Forelimb muscle (tissue), 1 donor: ENCODE measurements at places on chromosomes 11 and 22. TPM values are rescaled to one million over a fixed set of nuclear protein-coding genes. Genes with fewer than 3 reads are reported as not detected.

- no peak for DNase-seq
Measured at GRCh38 chr11:88520391-88520790, 182.9 kb upstream of the CTSC start.

- no peak for DNase-seq
Measured at GRCh38 chr11:5922749-5923426, 19.2 kb upstream of the OR56A3 start.

- DNase-seq: no peak
Measured at GRCh38 chr22:43740587-43741270, 71.4 kb downstream of the EFCAB6 start.

DNA sequence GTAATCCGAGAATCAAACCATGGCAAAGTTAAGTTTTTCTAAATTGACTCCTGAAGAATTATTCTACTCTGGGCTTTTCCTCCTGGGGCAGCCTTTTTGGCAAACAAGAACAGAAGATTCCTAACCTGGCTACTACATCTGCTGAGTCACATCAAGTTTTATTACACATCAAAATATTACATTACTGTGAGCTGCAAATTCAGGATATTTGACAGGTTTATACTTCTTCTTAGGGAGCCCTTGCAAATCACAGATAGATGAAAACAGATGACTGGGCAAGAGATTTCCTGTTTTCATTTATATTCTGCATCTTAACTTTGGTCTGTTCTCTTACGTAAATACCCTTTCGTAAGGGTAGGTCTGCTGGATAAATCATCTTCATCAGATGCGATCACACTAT is 23.6 kb downstream of the XRRA1 start:
- DNase-seq: no peak

GRCh38 chr11:30317030-30317429 is 5.9 kb upstream of the ARL14EP start:
- no peak for DNase-seq

- DNase-seq: no peak
Measured at GRCh38 chr11:134334796-134335571, 3.2 kb downstream of the GLB1L2 start.

DNA sequence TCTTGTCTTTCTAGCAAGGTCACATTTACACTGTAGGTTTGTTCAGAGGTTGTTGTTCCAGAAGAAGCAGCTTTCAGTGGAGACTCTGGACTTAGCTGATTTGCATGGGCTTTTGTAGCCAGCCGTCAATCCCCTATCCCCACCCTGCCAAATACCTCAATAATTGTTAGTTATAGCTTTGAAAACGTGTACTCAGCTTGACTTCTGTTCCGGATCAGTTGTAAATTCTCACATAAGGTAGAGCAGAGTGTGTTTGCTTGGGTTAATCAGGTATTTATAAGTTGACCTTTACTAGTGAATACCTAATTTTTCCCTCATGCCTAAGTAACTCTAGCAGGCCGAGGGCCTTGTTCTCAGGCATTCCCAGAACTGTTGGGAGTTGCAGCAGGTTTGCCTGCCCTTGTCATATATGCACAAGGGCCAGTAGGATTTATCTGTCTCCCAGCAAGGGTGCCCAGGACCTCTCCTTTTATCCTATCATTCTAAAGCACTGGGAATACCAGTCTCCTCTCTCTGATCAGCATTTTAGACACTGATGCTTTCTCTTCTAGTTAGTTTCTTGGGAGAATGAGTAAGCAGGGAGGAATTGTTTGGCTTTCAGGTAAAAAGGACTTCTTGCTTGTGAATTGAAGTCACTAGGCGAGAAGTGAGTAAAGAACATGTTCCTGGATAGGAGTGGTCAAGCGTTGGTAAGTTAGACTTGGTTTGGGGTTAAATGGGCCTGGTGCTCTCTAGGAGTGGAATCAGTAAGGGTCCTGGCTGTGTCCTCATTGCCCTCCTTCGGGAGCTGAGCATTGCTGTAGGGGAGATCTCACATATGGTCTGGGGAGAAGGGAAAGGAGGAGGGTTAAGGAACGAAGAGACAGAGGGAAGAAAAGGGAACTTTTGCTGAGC is 22.1 kb downstream of the STIM1 start:
- no peak for DNase-seq

DNA sequence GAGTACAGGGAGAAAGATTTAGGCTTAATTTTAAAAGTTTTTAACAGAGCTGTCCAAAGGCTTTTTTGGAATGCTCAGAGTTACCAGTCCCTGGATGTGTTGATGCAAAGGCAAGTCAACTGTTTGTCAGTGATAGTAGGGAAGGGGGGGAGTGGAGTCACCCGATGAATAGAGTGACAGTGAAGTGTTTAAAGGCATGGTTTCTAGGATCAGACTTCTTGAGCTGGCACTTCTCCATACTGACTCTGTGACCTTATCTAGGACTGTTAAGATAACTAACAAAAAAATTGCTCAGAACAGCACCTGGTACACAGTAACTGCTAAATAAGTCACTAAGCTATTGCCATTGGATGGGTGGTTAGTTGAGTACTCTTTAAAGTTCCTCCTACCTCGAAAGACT is 11.3 kb upstream of the RAG2 start:
- no peak for DNase-seq

GRCh38 chr11:6611963-6612212 is 128 bp downstream of the TAF10 start:
- DNase-seq: no peak

DNA sequence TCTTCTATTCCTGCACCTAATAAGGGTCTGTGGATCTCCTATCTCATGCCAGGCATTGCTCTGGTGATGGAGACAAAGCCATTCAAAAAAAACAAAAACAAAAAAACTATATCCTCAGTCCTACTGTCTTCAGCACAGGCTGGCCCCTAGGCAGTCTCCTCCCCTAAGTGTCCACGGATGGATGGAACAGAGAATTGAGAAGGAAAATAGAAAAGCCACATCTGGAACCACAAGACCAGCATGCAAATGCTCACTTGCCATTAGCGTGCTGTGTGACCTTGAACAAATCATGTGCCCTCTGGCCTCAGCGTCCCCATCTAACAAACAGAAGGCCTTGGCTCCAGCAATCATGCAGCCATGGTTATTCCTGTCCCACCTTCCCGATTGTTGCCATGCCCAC is 32.7 kb upstream of the CD82 start:
- no peak for DNase-seq

DNA sequence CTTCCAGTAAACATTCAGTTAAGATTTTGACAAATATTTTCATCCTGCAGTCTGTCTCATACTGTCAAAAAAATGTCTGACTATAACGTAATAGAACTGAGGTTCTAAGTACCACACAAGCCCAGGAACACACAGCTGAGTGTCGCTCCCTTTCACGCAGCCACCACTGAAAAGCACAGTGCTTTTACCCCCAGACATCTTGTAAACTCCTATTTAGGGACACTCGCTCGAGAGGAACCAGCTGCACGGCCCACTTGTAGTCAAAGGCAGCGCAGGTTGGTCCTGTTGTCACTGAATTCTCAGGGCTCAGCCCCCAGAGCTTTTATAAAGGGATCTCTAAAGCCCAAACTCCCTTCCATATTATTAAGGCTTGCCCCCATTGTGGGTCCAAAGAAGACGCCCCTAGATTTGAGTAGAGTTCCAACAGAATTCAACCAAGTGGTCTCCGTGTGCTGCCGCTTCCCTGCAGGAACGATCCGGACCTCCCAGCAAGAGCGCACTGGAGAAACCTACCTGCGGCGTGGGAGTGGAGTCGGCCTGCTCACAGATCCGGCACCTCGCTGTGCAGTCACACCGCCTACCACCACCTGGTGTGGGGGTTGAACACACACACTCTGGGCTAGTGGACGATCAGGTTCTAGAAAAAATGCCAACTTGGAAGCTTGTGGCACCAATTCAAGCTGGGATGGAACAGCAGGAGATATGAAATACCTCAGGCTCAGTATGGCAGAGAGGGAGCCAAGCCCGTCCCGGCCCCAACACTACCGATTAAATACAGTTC is 23.4 kb downstream of the ASPHD2 start:
- DNase-seq: no peak

DNA sequence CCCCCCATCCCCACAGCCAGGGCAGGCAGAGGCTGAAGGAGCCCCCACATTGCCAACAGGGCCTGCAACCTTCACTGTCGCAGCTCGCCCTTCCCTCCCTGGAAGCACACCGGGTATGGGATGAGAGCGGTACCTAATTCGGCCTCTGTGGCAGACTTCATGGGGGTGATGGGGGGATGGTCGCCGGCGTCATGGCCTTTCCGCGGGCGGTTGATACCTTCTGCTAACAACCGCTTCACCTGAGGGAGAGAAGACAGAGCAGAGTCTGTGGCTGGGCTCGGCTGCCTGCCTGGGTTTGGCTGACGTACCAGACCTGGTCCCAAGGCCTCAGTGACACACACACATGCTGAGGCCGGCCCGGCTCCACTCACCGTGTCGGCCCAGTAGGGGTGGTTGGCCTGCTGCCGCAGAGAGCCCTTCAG is 11.2 kb upstream of the PPM1F start:
- no peak for DNase-seq

GRCh38 chr11:117229931-117230285 is 2.0 kb downstream of the PCSK7 start:
- no peak for DNase-seq

DNA sequence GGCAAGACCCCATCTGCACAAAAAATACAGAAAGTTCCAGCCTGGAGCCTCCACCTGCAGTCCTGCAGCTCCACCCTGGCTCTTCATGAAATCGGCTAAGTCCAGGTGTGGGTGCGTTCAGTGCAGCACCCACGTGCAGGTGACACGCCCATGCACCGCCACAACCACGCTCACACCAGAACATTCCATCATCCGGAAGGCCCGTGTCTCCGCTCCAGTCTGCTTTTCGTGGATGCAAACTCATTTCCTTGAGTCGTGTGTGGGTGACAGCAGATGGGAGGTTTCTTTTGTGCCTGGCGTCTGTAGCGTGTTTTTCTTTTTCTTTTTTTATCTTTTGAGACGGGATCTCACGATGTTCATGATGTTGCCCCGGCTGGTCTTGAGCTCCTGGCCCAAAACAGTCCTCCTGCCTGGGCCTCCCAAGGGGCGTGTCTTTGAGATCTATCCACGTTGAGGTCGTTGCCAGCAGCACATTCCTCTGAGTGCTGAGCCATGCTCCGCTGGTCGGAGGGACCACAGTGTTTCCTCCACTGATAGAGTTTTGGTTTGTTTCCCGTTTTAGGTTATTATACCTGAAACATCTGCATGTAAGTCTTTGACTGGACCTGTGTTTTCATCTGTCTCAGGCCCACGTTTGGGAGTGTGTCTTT is 7.2 kb downstream of the PTDSS2 start:
- DNase-seq: no peak

GRCh38 chr11:62033191-62034035 is 66.0 kb upstream of the FTH1 start:
- no peak for DNase-seq

Gene OR4D5
- not detected for polyA plus RNA-seq

Gene OR6T1
- polyA plus RNA-seq: not detected

Gene RHBDD3
- 22.9 TPM for polyA plus RNA-seq

Gene GRIA4
- 10.7 TPM for polyA plus RNA-seq
